CD14-positive monocyte (primary cell): ENCODE measurements at places on chromosomes 5 and 9.

DNA sequence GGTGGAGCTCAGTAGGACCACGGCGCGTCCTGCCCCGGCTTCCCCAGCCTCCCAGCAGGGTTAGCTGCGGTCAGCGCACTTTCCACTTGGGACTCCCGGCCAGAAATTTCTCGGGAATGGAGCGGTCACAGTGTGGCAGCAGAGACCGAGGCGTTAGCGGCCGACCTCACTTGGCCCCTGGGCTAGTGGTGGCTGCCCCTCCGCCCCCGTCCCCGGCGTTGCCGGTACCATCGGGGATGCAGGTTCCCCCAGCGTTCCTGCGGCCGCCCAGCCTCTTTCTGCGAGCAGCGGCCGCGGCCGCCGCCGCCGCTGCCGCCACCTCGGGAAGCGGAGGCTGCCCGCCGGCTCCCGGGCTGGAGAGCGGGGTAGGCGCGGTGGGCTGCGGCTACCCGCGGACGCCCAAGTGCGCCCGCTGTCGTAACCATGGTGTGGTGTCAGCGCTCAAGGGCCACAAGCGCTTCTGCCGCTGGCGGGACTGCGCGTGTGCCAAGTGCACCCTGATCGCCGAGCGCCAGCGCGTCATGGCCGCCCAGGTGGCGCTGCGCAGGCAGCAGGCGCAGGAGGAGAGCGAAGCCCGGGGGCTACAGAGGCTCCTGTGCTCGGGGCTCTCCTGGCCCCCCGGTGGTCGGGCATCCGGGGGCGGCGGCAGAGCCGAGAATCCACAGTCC, 460 bp downstream of the DMRTA1 start:
- DNase-seq = peak; percentile 8

GRCh38 chr9:118091711-118092500, 387.7 kb downstream of the TLR4 start:
- no peak for DNase-seq

- DNase-seq = peak; percentile 52
Measured at GRCh38 chr5:115831163-115831768, 10.1 kb downstream of the ATG12 start.

DNA sequence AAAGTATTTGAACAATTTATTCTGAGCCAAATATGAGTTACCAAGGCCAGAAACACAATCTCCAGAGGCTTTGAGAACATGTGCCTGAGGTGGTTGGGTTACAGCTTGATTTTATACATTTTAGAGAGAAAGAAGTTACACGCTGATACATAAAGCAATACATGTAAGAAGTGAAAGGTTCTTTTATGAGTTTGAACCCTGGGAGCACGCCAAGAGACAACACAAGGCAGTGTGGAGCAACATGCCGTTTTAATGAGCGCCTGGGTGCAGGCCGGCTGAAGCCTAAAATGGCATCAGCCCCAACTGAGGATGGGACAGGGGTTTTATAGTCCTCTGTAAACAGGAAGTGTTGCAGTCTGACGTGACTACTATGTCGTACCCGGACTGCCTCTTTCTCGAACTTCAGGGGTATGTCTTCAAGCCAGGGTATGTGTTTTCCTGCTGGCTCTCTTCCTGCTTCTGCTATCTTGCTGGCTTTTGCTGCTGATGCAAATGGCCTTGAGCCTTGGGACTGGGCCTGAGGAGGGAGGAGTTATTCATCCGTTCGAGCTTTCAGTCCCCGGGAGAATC, 193.7 kb downstream of the CYLC2 start:
- DNase-seq = no peak

- no peak for DNase-seq
Measured at GRCh38 chr9:77544546-77544945, 103.6 kb downstream of the GNA14 start.

DNA sequence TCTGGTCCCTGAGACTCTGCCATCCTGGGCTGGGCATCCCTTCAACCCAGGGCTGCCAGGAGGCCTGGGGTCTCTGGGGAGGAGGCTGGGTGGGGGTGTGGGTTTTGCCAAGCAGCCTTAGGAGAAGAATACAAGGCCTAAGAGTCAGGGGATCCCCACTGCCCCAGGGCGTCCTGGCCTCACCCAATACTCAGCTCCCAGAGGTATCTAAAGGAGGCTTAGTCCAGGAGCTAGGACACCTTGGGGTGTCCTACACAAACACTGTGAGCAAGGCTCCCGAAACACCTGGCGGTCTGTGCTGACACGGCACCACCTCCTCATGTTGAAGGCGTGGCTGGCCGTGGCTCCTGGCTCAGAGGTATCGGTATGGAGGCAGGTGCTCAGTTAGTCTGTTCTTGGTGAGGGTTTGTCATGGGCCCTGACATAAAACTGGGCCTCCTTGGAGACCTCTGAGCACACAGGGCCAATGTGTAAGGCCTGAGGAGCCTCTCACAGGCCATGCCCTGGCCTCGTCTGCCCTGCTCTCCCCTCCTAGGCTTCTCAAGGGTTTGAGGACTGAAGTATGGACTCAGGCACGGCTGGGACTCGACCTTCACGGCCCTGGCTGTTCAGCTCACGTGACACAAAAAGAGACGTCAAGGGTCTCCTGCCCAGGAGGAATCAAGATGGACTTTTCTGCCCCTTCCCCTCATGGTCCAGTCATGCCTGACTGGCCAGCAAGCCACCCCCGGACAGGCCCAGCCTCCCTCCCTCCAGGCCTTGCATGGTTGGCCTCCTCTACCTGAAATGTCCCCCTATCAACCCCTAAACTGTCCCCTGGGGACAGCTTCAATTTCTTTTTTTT, 277.3 kb downstream of the FSTL4 start:
- no peak for DNase-seq

DNA sequence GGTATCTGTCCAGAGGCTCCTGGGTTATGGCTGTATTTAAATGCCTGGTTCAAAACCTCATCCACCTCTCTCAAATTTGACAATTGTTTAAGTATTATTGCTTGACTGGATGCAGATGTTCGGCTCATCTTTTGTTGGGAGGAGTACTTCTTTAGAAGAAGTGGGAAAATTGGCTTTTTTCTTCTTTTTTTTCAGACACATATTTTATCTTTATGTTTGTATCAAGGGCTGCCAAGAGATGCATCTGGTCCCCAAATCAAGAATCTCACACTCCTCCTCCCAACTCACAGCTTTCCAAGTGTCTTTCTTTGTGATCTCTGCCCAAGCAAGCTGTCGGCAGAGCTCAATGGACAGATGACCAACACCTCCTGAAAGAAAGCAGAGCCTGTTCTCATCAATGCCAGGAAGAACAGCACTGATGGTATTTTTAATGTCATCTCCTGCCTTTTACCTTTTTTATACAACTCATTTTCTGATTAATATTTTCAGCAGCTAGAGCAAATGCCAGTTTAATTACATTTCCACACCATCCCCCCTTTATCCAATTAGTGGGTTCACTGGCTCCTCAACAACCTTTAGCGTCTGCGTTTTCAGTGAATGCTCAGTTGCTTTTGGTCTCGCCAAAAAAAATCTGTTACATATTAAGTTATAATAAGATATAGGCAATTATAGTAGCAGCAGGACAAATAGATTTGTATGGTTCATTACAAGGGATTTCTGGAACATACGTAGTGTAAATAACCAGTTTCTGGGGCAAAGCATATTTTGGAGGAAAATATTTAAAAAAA, 110.3 kb upstream of the SLIT3 start:
- DNase-seq = no peak

GRCh38 chr5:36587354-36587753, 19.1 kb upstream of the SLC1A3 start:
- DNase-seq = no peak

- no peak for DNase-seq
Measured at GRCh38 chr5:56211298-56211865, 21.7 kb downstream of the ANKRD55 start.

GRCh38 chr5:490116-491106, 33.8 kb downstream of the SLC9A3 start:
- DNase-seq = no peak

- DNase-seq = no peak
Measured at GRCh38 chr9:23728736-23729135, 97.3 kb downstream of the ELAVL2 start.

- no peak for DNase-seq
Measured at GRCh38 chr5:119378075-119378700, 22.4 kb downstream of the TNFAIP8 start.

DNA sequence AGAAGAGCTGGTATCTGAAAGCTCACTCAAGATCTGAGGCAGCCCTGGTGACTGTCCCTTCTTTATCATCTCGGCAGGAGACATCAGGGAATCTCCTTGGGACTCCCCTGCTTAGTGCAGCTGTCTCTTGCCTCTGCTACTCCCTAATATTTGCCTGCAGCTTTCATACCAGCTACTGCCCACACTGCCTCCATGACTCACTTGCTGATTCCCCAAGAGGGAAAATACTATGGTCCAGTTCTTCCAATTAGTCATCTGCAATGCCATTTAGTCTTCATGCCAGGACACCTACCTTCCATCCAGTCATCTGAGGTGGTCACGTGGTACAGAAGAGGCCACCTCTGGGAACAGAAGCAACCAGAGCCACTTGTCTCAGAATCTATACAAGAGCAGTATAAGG, 270.8 kb downstream of the NTRK2 start:
- DNase-seq = no peak

GRCh38 chr9:111483858-111484571, at the start of gene ECPAS:
Gene ECPAS (minus strand): TSS chr9:111484383. CDS start chr9:111472918, 11,465 bp downstream.
- DNase-seq = peak; percentile 81

DNA sequence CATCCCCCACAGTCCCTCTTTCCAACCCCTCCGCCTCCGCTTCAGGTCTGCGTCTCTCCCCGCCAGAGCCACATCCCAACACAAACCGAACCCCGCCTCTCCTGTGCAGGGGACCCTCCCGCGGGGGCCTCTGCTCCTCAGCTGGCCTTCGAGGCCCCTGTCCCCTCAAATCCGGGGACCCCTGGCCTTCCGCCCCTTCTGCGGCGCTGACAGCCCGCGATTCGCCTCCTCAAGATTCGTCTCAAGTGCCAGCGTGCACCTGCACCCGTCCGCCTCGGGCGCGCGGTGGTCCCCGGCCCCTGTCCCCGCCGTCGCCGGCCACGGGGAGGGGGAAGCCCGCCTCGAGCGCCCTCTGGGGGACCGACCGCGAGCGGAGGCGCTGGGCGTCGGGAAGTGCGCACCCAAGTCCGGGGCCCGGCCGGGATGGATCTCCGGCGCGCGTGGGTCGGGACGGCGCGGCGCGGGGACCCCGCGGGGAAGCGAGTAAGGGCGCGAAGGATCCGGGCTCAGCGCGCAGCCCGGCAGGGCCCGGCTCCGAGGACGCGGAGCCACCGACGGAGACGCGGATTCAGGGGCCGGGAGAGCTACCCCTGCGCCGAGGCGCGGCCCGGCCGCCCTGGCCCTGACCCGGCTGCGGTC, 623 bp downstream of the FLT4 start:
- DNase-seq = no peak

DNA sequence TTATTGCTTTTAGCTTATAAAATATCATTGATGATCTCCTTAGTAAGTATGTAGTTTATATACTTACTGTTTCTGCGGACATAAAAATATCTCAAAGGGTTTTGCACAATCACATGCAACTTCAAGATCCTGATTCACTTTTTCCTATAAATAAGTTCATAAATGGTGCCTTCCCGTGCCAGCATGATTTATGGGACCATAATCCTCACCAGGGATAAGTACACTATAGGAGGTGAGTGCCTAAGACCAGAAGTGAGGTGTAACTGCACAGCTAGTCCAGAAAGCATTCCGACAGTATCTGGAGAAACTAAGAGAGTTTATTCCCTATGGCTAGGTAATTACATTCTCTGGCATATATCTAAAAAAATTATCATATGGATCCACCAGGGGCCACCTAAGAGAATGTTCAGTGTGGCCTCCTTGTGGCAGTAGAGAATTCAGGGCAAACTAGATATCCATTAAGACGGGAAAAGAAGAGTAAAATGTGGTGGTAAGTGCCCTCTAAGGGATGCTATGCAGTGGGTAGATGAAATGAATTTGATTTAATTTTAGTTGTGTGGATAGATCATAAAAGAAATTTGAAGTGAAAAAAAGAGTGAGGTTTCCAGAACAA, 402.5 kb upstream of the SLC24A2 start:
- no peak for DNase-seq

DNA sequence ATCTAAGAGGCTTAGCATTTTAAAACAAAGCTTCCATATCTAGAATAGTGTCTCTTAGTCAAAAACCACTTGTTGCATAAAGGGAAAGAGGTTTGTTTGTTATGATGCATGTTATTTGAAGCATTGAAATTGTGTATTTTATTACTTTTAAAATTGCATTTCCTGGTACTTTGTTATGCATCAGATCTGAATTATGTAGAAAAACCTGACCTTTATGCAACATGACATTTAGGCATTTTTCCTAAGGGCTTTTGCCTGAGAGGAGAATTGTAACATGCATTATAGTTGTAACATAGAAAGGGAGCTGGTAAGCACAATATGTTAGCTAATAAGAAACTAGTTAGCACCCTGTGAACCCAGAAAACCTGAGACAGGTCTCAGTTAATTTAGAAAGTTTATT, 22.0 kb downstream of the ZNF169 start:
- no peak for DNase-seq

DNA sequence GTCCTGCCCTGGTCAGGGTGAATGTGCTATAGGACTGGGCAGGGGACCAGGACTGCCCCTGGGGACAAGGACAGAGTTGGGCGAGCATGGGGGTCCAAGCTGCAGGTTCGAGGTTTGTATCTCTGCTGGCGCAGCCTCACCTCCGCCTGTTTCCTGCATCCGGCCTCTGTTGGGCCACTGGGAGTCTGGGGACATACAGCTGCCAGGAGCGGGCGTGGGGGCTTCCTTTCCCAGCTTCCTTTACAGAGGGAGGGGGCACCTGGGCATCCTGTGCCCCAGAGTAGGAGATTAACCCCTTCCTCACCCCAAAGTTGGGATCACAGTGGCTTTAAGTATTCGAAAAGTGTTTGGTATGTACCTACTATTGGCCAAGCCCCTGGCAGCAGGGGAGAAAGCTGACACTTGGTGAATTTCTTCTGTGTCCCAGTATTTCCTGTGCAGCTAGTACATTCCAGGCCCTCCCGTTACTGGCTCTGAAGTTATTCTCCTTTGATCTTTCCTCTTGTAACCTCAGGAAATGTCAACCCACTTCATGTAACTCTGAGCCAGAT, 19.0 kb downstream of the OLFML2A start:
- DNase-seq = no peak

DNA sequence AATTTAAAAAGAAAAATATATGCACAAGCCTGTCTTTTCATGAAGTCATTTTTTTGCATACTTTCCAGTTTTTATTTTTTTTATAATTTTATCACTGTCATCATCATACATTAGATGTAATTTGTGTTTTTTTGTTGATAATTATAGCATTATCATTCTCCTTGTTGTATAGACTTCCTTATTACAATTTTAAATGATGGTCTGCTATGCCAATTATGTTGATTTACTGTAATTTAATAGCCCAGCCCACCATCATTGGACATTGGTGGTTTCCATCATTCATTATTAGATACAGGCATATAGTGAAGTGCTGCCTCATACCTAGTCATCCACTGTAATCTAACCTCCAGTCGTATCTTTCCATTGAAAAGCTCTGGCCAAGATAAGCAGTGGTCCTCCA, 3.8 kb upstream of the TJP2 start:
- DNase-seq = no peak
